CD4-positive, alpha-beta memory T cell (primary cell): ENCODE measurements at places on chromosomes 1 and 21.

- no peak for DNase-seq
Measured at GRCh38 chr1:77459881-77460280, 178.1 kb downstream of the AK5 start.

GRCh38 chr1:9715536-9716226, 64.2 kb downstream of the PIK3CD start:
- peak; percentile 70 for DNase-seq

DNA sequence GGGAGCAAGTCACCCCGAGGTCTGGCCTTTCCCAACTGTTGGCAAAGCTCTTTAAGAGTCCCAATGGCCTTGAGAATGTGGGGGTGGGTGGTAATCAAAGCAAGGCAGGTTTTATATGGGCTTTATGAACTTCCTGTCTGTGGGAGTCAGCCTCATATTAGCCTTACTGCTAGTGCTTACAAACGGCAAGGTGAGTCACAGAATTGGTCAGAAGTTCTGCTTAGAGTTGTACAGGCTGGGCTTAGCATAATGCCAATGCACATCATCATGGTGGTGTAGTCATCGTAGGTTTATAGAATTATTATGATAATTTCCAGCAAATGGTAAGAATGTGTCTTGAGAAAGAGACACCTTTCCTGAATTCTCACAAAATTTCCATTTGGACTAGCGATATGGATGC, 192.7 kb upstream of the KIAA0040 start:
- DNase-seq = no peak

GRCh38 chr1:59504276-59504675, 207.4 kb downstream of the FGGY start:
- no peak for DNase-seq

DNA sequence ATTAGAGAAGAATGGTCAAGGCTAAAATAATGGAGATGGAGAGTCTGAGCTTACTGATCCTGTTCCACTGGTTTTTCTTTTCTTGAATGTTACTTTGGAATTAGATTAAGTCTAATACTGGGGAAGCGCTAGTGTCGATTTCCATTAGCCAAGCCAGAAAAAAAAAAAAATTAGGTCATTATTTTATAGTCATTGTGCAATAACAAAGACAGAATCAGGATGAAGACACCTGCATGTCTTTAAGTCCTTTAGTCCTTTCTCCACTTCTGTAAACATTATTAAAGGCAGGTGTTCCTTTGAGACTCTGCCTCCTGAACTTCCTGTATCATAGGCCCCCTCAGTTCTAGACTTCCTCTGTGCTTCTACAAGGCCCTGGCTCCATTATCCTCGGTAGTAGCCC, 42.8 kb downstream of the MYSM1 start:
- no peak for DNase-seq

DNA sequence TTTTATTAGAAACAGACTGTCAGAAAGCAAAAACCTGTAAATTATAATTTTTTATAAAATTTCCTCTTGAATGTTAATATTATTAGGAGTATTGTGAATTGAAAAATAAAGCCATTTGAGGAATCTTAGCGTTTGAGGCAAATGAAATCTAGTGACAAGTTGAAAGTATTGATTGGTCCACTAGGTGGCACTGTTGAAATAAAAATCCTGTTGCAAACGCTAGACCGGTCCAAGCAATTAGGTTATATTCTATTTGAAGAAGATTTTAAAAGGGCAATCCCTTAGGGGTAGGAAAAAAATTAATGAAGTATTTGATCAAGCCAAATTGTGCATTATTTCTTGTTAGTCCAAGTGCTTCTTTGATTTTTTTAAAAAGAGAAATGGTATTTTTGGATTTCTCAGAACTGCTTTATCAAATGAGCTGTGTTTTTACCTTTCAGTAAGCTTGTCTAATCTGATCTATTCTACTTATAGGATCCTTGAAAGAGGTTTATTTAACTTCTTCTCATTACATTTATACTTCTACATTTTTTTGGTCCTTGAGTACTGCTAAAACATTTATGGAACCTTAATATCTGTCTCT, 57.7 kb downstream of the ATG4C start:
- peak; percentile 41 for DNase-seq
